ENCODE measurements at places on chromosomes 3 and 15.
A peak's percentile ranks its signal among the peaks of the same experiment; 100 is the strongest.

GRCh38 chr3:61591300-61591699 lies 29.9 kb downstream of the PTPRG start:
- no peak for DNase-seq

DNA sequence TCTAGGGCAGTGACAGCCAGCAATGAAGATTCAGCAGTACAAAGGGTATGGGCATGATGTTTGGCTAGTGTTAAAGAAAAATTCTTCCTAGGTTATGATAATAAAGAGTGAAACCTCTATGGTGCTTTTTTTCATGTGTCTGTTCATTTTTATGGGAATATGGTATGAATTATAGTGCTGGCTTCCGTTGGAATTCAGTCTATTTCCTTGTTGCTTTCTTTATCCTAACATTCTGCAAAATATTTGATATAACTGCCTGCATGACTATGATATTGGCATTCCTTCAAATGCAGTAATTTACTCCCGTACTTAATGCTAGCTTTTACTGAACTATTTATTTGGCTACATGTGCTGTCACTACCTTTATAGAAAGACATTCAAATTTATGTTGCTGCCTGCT lies 57.6 kb upstream of the ATP11B start:
- DNase-seq = no peak

GRCh38 chr3:113535898-113536297 lies 3.5 kb downstream of the SIDT1 start:
- no peak for DNase-seq

DNA sequence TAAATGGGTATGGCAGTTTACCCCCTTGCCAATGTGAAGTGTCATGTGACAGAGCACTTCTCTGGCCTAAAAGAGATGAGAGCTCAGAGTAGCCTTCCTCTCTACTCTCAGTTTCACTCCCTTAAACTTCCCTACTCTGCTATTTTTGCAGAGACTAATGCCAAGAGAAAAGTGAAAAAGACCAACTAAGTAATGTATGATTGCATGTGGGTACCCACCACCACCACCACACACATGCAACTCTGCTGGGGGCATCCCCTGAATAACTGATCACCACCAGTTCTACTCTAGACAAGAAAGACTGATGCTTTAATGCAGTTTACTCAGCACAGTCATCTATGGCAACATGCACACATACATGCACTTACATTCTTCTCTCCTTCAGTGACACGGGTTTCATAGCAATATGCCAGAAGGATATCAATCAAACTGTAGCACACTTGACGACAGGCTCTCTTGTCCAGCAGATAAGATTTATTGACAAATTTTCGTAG lies 31.3 kb downstream of the SHQ1 start:
- no peak for DNase-seq

GRCh38 chr15:99122831-99123712 lies 18.2 kb downstream of the SYNM start:
- no peak for DNase-seq

DNA sequence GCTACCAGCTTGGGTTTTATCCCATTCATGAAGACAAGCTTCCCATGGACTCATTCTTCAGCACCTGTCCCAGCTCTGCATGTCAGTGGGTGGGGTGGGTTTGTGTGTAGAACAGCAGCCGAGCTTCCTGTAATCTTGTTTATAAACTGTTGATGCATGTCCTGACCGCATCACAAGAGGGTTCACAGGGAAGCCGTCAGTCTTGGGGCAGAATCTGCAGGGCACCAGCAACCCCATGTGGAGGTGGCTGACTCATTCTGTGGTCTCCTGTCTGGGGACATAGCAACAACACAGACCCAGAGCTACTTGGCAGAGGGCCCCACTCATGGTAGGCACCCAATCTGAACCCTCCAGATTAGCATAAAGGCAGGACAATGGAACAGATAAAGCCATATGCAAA lies 35.6 kb downstream of the DAPK2 start:
- DNase-seq = peak; percentile 84

- peak; percentile 73 for DNase-seq
Observed at GRCh38 chr3:15051531-15051930, 13.6 kb downstream of the MRPS25 start.

GRCh38 chr3:22660606-22661005 lies 542.5 kb upstream of the UBE2E2 start:
- no peak for DNase-seq

- no peak for DNase-seq
Observed at GRCh38 chr3:70813311-70813710, 500.9 kb upstream of the MDFIC2 start.

DNA sequence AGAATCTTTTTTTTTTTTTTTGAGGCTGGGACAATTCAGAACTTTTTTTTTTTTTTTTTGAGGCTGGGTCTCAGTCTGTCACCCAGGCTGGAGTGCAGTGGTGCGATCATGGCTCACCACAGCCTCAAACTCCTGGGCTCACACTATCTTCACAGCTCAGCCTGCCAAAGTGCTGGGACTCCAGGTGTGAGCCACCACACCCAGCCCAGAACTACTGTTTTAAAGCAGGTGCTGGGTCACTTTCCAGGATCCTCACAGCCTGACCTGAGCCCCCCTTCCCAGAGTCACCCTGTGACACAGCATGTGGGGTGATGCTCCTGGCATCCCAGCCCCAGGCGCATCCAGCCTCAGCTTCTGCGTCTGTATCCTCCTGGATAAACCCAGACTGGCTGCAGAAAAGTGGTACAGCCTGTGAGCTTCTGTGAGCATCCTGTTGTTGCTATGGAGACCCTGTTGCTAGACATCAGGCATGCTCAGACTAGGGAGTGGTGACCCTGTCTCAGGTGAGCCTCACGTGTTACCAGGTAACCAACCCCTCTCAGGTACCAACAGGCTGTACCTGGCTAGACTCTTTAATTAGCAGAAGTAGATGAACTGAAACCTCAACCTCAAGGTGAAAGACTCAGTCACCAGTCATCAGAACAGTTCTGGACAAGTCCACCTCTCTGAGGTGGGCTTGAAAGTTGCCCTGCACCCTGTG lies 15.0 kb downstream of the KLF13 start:
- DNase-seq = no peak

DNA sequence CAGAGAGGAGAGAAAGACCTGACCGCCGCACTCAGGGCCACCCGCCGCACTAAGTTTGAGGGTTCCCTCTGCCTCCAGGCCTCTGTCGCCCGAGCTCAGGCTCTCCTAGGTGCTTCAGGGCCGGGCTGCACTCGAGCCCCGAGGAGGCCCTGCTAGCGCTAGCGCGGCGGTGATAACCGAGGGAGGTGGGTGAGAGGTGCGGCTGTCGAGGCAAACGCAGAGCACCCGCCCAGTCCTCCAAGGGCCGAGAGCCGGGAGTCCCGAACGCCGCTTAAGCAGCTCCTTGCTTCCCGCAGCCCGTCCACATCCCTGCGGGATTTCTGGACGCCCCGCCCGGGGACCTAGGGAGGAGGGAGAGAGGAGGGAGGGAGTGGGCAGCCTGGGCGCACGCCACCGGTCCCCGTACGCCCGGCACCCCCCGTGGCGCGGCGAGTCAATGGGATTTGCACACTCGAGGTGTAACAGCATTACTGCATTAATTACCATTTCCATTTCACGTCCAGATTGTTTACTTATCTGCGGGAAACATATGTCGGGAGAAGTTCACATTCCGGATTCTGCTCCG lies 6.8 kb downstream of the SOX14 start:
- DNase-seq = no peak

DNA sequence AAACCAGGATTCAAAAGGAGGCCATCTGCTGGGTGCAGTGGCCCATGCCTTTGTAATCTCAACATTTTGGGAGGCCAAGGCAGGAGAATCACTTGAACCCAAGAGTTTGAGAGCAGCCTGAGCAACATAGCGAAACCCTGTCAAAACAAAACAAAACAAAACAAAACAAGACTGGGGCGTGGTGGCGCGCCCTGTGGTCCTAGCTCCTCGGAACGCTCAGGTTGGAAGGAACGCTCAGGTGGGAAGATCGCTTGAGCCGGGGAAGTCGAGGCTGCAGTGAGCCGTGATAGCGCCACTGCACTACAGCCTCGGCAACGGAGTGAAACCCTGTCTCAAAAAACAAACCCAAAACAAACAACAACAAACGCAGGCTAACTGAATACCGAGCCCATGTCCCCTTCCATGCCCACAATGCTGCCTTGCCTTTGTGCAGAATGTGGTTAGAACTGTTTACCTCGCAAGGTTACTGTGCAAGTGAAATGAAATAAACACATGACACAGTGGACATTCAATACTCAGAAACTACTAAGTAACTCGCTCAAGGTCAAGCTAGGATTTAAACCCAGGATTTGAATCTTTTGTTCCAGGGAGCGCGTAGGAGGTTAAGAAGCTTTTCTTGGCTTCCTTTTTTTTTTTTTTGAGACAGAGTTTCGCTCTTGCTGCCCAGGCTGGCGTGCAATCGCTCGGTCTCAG lies 766 bp upstream of the EMC4 start:
- DNase-seq = no peak

DNA sequence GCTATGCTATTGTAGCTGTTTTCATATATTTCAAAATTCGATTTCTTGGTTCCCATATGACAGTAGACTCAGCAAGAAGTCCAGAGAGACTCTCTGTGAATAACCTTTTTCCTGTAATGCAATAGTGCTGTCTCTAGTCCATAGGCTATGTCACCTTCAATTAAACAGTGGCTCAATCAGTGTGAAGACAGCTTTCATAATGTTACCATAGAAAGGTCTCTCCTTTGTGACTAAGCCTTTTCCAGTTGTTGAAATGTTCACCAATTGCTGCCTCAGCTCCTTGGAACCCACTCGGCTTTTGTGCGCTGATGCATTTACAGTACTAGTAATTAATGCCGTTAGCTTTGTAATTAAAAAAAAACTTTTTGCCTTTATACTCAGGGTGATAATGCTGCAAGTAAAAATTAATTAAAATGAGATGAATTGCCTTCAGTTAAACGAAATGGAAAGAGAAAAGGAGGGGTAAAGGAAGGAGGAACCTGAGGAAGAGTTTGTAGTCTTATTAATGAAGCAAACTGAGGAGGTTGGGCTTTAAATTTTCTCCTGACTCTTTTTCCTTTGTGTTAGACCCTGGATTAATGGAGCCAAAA lies 214.8 kb downstream of the LSAMP start:
- DNase-seq = no peak

DNA sequence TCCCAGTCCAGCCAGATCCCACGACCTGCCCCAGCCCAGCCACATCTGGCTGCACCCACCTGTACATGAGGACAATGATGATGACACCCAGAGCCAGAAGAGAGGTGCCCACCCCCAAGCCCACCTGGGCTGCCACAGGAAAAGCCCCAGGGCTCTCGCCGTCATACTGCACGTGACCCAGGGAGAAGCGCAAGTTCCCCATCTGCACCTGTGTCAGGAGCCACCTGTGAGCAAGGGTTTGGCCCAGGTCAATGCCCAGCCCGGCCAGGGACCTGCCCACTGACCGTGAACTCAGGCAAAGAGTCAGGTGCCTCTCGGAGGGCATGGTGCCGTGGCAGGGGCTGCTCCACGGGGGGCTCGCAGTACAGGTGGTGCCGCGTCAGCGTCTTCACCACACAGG lies 16.3 kb downstream of the PLXNB1 start:
- DNase-seq = no peak

- DNase-seq = no peak
Observed at GRCh38 chr3:37504583-37505357, 330.4 kb upstream of the LRRFIP2 start.

DNA sequence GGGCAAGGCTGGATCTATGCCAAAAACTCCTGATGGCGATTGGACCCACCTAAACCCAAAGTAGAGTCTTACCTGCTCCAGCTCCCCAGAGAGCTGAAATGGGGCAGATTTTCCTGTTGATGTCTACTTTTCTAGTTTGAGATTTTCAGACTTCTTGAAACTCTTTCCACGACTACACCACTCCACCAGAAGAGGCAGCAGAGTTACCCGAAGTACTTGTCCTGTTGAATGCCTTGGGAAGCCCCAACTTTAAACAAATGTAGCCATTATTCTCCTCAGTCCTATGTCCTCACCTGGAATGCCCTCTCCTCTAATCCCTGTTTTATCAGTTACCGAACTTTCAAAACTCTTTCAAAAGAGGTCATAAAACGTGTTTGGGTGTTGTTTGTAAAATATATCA lies 843.8 kb downstream of the VGLL3 start:
- DNase-seq = no peak

- peak; percentile 60 for DNase-seq
Observed at GRCh38 chr3:108227131-108227530, 4.9 kb upstream of the IFT57 start.

- no peak for DNase-seq
Observed at GRCh38 chr15:67504796-67505195, 16.1 kb upstream of the C15orf61 start.

GRCh38 chr3:147368561-147369221 lies 37.7 kb downstream of the ZIC4 start:
- no peak for DNase-seq

Measured in AML-193 (cell line).